ENCODE measurements at places on chromosomes 11 and 22.

DNA sequence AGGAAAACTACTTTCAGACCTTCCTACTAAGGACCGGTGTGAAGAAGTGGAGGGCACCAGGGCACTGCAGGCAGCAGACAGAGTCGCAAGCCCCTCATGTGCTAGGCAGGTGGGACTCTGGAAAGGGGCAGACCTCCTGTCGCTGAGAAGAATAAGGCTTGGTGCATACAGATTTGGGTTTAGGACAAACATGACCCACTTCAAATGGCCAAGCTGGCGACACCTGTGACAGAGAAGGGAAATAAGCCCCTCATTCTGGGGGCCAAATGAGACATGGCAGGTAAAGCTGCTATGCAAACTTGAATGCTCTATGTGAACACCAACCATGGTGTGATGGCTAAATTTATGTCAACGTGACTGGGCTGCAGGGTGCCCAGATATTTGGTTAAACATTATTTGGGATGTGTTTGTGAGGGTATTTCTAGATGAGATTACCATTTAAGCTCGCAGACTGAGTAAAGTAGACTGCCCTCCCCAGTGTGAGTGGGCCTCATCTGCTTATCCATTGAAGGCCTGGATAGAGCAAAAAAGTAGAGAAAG, 112.4 kb upstream of the PITPNB start:
- DNase-seq: no peak

DNA sequence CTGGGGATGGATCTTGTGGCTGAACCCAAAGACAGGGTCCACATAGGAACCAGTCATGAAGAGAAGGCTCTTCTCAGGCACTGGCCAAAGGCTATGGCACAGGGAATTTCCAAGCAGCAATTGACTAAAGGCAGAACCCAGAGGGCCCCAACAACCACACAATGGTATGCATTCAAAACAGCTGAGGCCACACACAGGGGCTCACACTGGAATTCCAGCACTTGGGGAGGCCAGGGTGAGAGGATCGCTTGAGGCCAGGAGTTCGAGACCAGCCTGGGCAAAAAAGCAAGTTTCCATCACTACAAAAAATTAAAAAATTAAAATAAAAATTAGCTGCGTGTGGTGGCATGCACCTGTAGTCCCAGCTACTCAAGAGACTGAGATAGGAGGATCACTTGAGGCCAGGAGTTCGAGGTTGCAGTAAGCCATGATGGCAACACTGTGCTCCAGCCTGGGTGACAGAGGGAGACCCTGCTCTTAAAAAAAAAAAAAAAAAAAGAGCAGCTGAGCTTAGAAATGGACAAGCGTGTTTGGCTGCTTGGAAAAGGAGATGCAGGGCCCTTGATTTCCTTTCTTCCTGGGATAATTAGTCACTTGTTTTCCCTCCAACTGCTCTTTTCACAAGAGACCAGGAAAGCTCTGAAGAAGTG, 44.6 kb downstream of the MYH9 start:
- DNase-seq: no peak

- no peak for DNase-seq
Observed at GRCh38 chr11:100269516-100269915, 417.6 kb upstream of the ARHGAP42 start.

GRCh38 chr11:57124917-57125316, 56.8 kb upstream of the LRRC55 start:
- DNase-seq: no peak

- DNase-seq: no peak
Observed at GRCh38 chr22:24433001-24433827, 5.8 kb downstream of the ADORA2A start.

DNA sequence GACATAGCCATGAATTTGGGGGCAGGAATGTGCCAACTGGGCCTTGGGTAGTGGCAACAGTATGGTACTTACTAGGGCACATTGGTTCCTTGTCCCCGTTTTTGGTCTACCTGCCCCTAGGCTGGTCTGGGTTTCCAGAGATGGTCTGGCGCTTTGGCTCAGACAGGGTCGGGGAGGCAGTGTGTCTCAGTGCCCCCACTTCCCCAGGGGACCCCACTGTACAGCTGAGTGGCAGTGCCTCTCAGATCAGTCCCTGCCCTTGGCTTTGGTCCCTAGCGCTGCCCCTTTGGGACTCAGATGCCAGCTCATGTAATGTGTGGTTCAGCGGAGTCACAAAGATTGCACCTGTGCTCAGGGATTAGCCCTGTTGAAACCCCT, 3.3 kb downstream of the RIC8A start:
- no peak for DNase-seq

GRCh38 chr22:42939941-42940653, 74.9 kb downstream of the PACSIN2 start:
- DNase-seq: no peak

GRCh38 chr22:43118953-43119458, 8.5 kb downstream of the BIK start:
- no peak for DNase-seq

DNA sequence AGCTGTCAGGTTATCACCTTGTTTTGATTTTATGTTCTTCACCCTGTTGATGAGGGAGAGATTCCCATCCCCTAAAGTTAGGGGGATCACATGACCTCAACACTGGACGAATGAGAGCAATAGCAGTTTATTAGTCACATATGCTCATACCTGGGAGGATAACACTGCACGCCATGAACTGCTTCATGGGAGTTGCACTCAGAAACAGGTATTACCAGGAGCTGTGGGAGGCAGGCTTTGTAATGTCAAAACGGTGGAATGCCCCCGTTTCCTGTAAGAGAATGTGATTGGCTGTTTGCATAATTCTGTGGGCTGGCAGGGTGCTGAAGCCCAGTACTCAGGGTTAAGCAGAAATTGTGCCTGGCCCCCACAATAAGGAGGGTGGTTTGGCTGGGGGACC, 3.2 kb upstream of the THY1 start:
- DNase-seq: no peak

DNA sequence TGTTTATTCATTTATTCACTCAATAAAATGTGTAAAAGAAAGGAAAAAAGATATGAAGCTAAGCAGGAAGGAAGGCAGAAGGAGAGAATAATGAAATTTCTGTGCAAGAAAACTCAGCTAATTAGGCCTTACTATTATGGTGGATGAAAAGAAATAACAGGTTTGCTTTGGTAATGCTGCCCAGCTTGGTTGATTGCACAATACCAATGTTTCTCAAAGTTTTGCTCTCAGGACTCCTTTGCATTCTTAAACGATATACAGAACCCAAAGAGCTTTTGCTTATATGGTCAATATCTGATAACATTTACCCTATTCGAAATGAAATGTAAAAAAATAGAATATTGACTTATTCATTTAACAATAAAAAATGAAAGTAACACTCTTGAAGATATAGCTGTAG, 7.3 kb upstream of the CTSC start:
- DNase-seq: no peak
